ENCODE measurements at places on chromosomes 16 and 17.

DNA sequence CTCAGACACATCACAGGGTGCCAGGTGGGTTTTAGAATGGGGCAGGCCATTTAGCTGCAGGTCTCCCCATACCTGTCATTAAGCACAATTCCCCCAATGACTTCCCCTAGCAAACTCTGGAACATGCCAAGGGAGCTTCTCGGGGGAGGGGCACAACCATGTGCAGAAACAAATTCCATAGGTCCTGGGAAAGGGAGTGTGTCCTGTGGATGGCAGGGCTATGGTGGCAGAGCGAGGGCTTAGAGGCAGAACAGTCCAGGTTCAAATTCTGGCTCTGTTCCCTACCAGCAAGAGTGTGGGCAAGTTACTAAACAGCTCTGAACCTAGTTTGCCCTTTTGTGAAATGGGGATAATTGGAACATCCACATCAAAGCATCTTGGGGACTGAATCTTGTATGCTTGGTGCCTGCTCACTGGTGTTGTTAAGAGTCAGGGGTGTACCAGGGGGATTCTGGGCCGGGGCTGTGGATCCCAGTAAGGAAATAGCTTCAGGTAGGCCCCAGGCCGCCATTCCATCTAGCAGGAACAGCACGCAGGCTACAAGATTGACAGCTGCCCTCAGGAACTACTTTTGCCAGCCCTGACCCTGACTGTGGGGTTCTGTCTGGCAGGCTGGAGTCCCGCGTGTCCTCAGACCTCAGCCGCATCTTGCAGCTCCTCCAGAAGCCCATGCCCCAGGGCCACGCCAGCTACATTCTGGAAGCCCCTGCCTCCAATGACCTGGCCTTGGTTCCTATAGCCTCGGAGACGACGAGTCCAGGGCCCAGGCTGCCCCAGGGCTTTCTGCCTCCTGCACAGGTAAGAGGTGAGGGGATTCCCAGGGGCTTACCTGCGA is 5.6 kb upstream of the DCAF7 start:
- no peak for DNase-seq

- DNase-seq = no peak
These were observed 37.4 kb upstream of the DLX4 start for GRCh38 chr17:49931416-49932137.

DNA sequence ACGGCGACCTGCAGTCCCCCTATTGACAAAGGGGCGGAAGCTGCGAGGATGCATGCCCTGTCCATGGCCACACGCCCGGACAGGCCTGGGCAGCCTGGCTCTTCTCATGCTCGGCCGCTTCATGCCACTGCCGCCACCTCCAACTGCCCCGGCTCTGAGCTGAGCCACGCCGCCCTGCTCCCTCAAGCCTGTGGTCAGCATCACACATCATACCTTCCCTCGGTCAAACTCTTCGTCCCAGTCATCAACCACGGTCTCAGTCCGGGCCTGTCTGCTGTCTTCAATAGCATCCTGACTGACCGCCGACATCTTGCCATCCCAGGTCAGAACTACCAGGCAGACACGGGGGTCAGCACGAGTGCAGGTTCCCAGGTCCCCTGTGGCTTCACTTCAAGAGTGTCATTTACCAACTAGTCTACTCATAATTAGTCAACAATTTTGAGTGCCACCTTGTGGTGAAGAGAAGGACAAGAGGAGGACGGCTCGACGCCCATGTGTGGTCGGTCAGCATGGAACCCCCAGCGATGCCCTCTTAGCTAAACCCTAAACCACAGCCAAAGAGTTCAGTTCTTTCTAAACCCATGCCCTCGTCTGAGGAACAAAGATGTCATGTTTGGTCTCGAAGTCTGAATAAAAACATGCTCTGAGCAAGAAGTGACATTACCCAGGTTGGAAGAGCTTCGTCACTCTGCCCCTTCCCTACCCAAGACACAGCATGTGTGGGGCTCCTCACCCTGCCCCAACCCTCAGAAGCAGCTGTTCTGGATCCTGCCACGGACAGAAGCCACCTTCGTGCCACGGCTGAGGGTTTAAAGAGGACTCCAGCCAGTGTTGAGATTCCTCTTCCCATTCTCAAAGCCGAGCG is 16.9 kb upstream of the CYTH1 start:
- DNase-seq = no peak

- no peak for DNase-seq
These were observed 6.5 kb upstream of the DNAI2 start for GRCh38 chr17:74267579-74267978.

GRCh38 chr17:14302091-14302430 is 1.2 kb downstream of the HS3ST3B1 start:
- DNase-seq = no peak

GRCh38 chr16:30368122-30368791 is 2.0 kb downstream of the TBC1D10B start:
- peak; percentile 56 for DNase-seq

GRCh38 chr17:5509482-5509881 is 23.1 kb downstream of the MIS12 start:
- no peak for DNase-seq
